ENCODE measurements at places on chromosomes 7 and 10.

DNA sequence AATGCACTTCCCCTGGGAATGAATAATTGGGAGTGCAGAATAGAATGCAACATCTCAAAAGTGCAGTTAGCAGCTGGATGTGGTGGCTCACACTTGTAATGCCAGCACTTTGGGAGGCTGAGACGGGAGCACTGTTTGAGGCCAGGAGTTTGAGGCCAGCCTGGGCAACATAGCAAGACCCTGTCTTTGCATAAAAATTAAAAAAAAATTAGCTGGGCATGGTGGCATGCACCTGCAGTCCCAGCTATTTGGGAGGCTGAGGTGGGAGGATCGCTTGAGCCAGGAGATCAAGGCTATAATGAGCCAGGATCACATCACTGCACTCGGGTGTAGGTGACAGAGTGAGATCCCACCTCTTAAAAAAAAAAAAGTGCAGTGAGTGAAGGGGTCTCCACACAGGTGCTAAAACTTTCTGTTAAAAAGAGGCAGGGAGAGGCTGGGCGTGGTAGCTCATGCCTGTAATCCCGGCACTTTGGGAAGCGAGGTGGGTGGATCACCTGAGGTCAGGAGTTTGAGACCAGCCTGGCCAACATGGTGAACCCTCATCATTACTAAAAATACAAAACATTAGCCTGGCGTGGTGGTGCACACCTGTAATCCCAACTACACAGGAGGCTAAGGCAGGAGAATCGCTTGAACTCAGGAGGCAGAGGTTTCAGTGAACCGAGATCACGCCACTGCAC is 13.5 kb upstream of the ZMIZ1 start:
- DNase-seq = no peak

DNA sequence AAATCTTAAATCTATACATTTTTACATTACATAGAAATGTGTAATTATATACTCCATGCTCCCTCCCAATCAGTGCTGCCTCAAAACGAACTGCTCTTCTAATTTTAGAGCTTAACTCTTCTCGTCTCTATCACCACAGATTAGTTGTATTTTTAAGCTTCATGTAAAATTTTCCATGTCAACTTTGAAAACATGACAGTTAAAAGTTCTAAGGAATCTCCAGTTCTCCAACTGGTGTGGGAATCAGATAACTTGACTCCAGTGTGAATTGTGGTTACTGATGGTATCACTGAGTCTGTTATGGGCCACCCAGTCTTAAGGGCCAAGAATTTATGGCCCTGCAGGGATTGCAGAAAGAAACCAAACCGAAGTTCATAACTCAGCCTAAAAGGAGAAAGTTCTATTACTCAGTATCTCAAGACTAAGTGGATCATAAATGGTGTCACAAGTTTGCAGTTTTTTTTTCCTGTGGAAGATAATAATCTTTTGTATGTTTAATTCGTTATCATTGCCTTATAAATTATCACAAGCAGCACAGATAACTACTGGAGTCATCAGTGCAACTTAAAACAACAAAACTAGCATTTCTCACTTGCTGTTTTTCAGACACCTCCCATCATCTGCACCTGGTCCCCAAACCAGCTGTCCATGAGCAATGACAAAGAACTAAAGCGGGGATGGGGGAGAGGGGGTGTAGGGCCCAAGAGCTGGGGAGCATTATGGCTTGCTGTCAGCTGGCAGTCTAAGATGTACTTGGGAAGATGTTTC is 31.5 kb upstream of the KMT2E start:
- DNase-seq = no peak

DNA sequence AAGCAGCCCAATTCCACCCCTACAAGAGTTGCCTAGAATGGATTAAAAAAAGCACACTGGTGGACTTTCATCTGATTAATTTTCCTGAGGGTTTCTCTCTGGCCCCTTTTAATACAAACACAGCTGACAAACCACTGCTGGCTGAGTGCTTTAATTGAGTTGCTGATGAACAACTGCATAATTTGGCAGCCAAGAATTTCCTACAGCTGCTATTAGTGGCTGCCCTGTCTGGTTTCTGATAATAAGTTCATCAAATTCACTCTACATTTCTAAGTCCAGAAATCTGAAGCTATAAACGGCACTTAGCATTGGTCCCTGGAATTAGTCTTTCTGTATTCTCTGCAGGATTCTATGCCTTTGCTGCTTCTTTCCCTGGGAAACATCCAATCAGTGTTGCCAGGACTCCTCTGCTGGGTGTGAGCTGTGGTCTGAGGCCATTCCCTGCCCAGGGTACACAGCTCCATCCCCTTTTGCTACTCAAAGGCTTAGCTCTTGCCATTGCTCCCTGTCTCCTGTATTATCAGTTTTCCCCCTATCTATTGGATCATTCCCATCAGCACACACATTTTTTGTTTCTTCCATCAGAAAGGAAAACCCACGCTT is 110.6 kb downstream of the LSM5 start:
- DNase-seq = no peak

GRCh38 chr10:110032801-110033700 is 25.3 kb downstream of the ADD3 start:
- no peak for DNase-seq

- no peak for DNase-seq
Observed at GRCh38 chr7:6228361-6229229, 43.8 kb downstream of the CYTH3 start.

DNA sequence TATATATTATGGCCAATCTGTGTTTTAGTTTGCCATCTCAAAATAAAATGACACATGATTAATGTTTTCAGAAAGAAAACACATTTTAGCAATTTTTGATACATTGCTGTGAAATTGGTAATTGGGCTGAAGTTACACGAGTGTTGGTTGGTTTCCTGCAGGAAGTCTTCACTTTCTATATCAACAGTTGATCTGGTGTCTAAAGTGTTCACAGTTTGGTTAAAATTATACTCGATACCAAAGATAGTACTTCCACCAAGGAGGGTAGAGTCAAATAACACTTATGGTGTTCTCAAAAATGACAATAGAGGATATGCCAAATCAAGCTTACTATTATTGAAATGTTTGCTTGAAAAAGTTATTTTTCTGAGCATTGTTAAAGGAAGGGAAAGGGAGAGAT is 120.3 kb upstream of the GLCCI1 start:
- DNase-seq = no peak

DNA sequence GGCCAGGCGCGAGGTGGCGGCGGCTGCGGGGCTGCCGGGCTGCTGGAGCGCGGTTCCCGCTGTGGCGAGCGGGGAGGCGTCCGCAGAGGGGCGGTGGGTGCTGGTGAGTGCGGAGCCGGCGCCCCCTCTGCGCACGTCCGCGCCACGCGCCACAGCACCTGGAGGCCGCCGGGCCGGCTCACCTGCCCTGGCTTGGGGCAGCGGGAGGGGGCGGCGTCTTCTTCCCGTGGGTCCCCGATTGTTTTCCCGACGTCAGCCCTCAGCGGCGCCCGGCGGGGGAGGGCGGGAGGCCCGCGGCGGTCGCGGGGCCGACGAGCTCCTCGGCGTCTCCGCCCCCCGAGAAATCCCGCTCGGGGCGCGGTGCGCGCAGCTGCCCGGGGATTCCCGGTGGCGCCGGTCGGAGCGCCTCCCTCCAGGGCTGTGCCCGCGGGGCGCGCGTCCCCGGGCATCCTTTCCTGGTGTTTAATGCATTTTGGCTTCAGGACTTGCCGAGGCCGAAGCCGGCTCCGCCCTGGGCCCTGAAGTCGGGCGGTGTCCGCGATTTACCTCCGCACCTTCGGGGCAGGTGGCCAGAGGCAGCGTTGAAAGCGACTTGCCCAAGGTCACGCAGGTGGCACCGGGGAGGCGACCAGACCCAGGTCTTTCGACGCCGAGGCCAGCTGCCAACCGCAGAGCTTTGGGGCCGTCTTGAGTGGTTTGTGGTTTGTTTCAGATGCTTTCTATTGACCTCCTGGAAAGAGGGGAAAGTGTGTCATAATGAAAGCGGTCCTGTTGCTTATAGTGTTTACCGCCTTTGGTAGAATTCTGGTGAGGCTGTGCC is 561 bp downstream of the PLEKHA1 start:
- peak; percentile 46 for DNase-seq

- DNase-seq = no peak
Observed at GRCh38 chr7:96400001-96400400, 78.1 kb upstream of the SLC25A13 start.

DNA sequence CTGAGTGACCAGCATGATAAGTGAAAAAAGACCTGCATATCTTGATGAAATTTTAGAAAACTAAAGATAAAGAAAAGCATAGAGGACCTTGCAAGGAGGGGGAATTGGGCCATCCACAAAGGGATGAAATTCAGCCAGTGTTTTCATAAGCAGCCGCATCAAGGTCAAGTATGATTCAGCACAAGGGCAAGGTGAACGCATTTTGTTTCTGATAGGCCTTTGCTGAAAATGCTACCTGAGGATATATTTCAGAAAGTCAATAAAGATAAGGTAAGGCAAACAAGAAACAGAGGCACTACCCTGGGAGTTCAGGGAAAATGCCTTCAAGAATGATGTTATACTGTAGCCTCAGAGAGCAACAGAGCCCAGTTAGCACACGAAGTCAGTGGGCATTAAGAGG is 55.0 kb upstream of the SHH start:
- no peak for DNase-seq

DNA sequence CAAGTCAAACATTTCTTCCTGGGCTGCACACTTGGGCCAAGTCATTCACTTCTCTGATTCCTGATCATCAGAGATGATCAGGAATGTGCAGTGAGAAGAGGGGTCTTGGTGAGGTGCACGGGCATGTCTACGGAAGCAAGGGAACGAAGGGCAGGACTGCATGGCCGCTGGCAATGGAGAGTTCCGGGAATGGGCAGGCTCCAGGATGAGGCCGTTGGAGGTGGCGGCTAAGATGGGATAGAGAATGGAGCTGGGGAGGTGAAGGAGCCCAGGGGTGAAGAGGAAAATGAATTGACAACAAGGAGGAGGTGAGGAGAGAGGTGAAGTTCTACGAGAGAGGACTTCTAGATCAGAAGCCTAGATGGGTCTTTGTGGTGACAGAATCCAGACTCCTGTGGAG is 260.0 kb downstream of the GRID1 start:
- DNase-seq = no peak

DNA sequence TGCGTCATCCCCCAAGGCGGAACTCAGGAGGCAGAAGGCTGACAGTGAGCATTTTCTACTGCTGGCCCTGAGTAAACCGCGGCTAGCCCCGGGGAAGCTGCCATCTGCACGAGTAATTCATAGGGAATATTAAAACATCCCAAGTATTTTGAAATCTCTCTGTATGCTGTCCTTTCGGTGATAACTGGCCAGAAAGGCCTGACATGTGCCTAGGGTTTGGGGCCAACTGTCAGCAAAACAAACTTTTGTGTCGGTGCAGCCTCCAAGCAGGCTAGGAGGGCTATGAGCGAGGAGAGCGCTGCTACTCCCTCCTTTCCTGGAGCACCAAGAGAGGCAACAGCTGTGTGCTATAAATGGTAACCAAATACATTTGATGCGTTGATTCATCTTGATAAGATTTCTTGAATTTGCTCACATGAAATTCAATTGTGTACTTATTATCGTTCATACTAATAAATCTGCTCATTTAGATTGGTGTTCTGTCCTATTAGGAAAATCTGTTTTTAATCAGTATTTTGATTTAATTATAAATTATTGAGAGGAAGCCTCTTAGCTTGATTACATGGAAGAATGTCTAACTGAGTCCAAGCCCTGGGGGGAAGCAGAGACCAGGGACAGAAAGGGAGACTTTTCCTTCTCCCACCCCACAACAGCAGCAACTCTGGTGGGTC is 124.4 kb upstream of the NPS start:
- DNase-seq = no peak

DNA sequence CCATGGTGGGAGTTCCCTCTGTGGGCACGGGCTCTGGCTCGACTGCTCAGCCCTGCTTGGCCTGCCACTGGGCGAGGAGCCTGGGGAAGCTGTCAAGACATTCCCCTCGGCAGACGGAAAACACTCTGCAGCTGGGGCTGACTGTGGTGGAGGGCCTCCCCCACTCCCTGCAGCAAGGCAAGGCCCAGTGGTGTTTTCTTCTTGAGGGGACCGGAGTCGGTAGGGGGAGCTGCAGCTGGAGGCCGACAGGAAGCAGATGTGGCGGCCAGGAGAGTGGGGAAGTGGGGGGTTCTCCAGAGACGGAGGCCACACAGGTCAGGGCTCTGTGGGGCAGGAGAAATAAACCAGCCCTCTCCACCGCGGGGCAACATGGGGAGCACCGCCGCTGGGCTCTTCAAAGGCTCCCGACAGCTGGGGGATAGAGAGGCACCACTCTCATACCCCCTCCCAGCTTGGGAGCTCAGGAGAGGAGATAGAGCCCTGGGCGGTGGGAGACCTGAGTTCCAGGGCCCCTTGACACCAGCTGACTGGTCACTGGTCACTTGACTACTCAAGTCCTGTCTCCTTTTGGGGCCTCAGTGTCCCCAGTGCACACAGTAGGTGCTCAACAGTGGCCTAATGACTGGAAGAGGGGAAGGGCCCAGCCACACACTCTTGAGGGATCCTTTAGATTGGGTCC is 43.4 kb downstream of the PPIF start:
- DNase-seq = no peak

GRCh38 chr10:88903715-88904114 is 23.7 kb downstream of the STAMBPL1 start:
- no peak for DNase-seq

DNA sequence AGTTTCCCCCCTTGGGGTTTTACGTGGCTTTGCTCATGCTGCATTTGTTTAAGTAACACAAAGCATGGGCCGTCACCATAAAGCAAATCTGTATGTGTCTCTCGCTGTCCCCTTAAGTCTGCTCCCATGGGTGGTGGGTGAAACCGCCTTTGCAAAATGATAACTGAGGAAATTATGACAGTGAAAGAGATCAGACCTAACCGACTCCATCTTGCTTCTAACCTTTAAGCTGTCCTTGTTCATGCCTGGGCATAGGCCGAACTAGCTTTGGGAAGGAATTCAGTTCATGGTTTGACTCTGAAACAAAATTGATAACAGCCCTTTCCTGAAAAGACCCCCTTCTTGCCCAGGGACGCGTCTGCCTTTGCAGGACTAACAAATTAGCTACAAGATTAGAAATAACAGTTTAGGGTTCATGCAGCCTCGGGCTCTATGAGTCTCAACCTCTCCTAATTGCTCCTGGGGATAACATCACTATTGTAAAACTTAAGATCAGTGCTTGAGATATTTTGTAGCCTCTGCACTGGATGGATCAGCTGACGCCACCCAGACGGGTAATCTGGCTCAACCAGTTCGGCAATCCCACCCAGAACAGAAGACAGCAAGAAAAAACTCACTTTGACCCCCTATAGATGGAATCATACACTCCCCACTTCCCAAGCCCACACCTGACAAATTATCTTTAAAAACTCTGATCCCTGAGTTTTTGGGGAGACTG is 623.7 kb downstream of the TYW1 start:
- no peak for DNase-seq

DNA sequence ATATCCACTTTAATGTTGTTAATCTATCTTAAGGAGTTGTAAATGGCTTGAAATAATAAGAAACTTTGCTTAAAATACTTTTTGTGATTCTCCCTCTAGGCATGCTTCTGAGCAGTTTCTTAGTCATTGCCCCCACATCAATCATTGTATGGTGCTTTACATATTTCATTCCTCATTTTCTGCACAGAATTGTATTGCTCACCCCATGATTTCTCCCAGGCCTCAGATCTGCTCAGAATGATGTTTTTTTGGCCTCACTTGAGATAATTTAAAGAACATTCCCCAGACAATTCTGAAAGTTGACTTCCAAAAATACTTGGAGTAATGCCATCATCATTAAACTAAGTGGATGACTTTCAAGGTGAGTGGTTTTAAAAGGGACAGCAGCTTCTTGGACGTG is 82.1 kb upstream of the PRPS1L1 start:
- DNase-seq = no peak
